ENCODE measurements at places on chromosomes 7 and 10. TPM values are rescaled to one million over a fixed set of nuclear protein-coding genes. Genes with fewer than 3 reads are reported as not detected.

The ASZ1 gene
- not detected for total RNA-seq

GRCh38 chr7:141884539-141885225 is 31.5 kb upstream of the OR9A4 start:
- DNase-seq: no peak

The EN2 gene
- not detected for total RNA-seq

- no peak for DNase-seq
These were observed 663.1 kb upstream of the GHITM start for GRCh38 chr10:83476211-83476610.

DNA sequence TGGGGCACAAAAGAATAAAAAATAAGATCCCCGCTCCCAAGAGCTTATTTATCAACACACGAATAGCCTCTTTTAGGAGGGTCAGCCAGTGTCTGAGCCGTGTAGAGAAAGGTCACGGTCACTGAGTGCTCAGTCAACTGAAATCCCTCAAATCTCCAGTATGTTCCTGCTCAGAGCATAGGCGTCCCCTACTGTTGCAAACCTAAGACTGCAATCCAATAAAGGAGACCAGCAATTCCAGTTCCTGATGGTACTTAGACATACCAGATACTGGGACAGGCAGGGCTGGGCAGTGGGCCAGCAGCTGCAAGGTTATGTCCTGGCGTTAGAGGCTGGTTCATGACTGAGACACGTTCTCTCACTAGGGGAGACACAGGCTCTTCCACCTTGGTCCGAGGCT is 93.6 kb downstream of the CACNB2 start:
- no peak for DNase-seq

The PHYHIPL gene
- not detected for total RNA-seq

All from RPMI7951 (cell line).